ENCODE measurements at places on chromosomes 4 and X.

DNA sequence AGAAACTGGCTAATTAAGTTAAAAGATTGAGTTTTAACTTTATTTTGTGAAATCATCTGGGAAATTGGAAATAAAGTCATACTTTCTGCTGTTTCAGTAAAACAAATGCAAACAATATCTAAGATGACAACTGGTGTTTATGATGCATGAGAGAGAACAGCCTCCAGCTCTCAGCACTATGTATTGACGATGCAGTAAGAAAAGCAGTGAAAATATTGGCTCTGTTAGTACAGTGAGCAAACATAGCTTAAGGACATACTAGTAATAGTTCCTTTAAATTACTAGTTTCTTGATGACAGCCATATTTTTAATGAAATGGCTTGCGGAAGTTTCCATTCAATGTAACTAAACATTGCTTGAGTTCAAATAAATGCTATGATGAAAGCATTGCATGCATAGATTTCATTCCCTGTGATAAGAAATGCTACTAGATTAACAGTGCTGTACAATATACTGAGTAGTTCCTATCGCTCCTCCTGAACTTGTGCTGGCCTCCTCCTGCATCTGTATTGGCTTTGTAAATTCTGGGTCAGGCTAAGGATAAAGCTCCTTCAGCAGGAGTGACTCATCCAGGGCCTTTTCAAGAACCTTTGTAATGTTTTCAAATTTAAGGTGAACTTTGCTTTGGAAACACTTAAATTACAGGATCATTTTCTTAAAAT lies 11.6 kb downstream of the ARHGAP24 start:
- DNase-seq, result no peak

- no peak for DNase-seq
These were observed 882 bp upstream of the STIM2 start for GRCh38 chr4:26859762-26860156.

DNA sequence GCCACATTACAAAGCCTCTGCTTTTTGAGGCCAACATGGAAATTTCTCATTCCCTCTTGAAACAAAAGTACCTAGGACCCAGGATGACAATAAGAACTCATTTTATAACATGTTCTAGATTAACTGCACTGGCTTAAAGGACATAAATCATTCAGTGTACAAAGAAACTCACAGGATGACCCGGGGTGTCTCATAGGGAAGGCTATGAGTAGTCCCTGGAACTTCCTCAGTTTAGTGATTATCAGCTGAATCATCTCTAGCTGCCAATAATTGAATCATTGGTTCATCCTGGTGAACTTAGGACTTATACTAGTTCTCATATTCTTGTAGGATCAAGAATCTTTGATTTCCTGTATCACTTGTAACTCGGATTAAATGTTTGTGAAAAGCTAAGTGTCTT lies 95.8 kb upstream of the WDR1 start:
- DNase-seq, result no peak

DNA sequence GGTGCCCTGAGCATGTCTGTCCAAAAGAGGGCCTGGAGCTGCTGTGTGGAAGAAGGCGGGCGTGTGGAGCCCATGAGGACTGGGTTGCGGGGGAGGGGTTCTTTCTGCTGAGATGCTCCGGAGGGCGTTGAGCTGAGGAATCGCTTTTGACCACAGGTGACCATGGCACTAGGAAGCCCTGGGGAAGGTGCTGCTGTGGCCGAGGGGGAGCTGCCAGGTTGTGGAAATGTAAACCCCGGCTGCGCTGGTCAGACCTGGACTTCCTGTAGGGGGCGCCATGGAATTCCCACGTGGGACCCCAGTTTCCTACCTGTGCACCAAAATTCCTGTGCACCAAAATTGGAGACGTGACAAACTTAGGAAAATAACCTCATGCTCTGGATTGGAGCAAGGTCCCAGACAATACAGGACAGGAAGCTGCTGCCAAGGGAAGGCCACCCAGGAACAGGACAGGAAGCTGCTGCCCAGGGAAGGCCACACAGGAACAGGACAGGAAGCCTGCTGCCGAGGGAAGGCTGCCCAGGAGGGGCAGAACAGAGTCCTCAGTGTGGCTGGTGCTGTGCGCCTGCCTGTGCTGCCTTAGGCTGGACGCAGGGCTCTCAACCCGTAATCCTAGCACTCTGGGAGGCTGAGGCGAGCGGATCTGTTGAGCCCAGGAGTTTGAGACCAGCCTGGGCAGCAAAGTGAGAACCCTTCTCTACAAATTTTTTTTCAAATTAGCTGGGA lies 28.4 kb upstream of the UVSSA start:
- no peak for DNase-seq

DNA sequence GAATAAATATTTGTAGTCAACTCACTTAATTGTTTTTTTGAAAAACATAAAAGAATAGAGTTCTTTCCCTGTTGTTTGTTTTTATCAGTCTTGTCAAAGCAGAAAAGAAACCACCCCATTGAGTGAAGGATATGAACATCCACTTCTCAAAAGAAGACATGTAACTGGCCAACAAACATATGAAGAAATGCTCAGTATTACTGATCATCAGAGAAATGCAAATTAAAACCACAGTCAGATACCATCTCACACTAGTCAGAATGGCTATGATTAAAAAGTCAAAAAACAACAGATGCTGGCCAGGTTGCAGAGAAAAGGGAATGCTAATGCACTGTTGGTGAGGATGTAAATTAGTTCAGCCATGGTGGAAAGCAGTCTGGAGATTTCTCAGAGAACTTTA lies 326.1 kb upstream of the EMCN start:
- DNase-seq, result no peak

- DNase-seq, result peak; percentile 39
These were observed 34.1 kb downstream of the HTRA3 start for GRCh38 chr4:8303485-8304281.

- peak; percentile 97 for DNase-seq
These were observed 819.6 kb upstream of the EPHA5 start for GRCh38 chr4:66489783-66490452.

All from HS-27A (cell line).